Hematopoietic multipotent progenitor cell treated with erythropoietin and hydrocortisone succinate and interleukin-3 and kit ligand, for 15 days (in vitro differentiated cells): ENCODE measurements at places on chromosomes 1 and 21.

GRCh38 chr1:224052772-224053171, 61.1 kb upstream of the FBXO28 start:
- no peak for DNase-seq

GRCh38 chr1:3743421-3743820, 8.8 kb upstream of the CCDC27 start:
- DNase-seq, result no peak

GRCh38 chr1:119986007-119986497, 83.4 kb downstream of the NOTCH2 start:
- DNase-seq, result no peak

GRCh38 chr21:29403922-29404538, 105.3 kb downstream of the BACH1 start:
- no peak for DNase-seq

GRCh38 chr1:233242827-233243483, 52.6 kb downstream of the PCNX2 start:
- no peak for DNase-seq

DNA sequence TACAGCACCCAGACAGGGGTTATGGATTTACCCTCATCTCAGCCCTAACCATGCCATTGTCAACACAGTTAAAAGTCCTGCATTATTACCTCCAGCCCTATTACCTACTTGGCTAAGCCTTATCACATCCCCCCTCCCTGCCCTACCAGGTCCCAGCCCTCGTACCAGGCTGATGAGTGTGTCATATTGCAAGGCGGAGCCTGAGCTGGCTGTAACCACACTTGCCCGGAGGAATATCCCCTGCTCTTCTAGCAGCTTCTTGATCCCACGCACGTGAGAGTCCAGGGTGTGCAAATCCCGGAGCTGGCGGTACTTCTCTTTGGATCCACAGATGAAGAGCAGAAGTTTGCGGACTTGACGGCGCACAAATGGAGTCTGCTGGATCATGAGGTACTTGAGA, 87.4 kb downstream of the UBR4 start:
- no peak for DNase-seq

GRCh38 chr21:15446223-15446622, 283.6 kb upstream of the USP25 start:
- DNase-seq, result no peak

- no peak for DNase-seq
These were observed 98.5 kb downstream of the CDC42BPA start for GRCh38 chr1:227219715-227220292.

DNA sequence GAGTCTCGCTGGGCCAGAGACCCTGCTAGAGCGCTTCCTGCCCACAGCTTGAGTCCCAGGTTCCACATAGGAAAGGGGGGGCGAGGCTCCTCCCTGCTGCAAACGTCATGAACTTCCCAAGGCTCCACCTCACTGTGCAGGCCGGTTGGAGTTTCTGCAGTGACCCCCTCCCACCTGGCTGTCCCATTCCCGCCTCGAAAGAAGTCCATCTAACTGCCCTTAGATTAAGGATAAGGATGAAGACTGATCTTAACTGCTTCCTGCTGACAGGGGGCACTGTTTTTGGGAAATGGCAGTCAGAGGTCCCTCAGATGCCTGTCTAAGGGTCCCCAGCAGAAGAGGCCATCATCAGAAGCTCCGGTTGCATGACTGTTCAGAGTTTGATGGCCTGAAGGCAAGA, 62.7 kb downstream of the STUM start:
- DNase-seq, result no peak

- DNase-seq, result no peak
These were observed 146.1 kb upstream of the LMO4 start for GRCh38 chr1:87182611-87183010.

DNA sequence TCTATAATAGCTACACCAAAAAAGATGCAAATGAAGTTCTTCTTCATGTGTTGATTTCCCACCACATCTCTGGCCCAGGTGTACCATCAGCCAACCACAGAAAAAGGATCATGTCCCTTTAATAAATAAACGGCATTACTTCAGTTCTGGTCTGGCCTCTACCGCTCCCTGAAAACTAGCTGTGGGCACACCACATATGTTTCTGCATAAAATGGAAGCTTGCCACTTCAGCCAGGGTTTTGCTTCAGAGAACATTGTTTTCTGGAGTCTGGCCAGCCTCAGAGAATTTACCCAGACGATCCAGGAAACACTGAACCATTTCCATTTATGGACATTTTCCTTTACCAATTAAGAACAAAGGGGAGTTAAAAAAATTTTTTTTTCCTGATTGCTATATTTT, 5.8 kb upstream of the LAMC2 start:
- no peak for DNase-seq

DNA sequence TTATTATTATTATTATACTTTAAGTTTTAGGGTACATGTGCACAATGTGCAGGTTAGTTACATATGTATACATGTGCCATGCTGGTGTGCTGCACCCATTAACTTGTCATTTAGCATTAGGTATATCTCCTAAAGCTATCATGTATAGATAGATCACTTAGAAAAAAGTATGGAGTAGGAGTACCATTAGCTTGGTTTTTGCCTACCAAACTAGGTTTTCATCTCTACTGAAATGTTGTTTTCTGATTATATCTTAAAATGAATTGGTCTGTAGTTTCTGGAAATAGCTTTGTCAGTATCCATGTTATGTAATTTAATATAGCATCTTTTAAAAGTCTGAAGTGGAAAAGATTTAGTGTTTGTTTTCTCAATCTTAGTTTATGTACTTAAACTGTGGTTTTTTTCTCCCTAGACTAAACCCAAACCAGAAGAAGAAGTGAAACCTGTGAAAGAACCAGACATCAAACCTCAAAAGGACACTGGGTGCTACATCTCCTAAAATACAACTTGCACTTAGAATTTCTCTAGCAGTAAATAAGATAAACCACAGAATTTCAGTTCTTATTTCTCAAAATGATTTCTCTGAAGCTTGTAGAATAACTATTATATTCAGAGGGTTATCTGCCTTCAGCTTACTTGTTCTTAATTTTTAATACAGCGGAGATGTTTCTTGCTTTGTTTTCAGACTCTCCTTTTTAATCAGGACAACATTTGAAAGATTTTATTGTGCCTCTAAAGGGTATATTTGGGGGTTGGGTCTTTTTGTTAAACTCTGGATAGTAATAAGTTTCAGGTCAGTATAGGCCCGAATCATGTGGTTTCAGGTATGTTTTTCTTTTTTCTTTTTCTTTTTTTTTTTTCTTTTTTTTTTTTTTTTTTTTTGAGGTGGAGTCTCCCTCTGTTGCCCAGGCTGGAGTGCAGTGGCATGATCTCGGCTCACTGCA, 4.5 kb upstream of the FAM177B start:
- no peak for DNase-seq

- DNase-seq, result no peak
These were observed 90.1 kb downstream of the TMEM53 start for GRCh38 chr1:44584167-44584566.
